ENCODE measurements at places on chromosomes 1 and 21.
A peak's percentile ranks its signal among the peaks of the same experiment; 100 is the strongest.

- DNase-seq = no peak
Observed at GRCh38 chr21:34132202-34132601, 58.8 kb downstream of the MRPS6 start.

- DNase-seq = no peak
Observed at GRCh38 chr21:26389971-26390641, 183.0 kb downstream of the CYYR1 start.

DNA sequence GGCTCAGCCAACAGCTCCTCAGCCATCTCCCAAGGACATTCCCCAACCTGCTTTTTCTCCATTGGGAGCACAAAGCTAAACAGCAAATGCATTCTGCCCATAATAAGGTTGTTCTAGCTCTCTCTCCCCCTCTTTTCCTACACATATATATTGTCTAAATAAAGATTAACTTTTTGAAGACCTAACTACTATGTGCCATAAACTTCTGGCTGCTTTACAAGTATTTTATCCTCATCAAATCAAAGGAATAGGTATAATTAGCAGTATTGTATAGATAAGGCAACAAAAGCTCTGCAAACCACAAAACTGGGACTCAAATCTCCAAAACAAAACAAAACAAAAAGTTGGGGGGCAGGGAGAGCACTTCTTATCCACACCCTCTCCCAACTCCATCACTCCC lies 43.4 kb downstream of the TGFBR3 start:
- DNase-seq = no peak

DNA sequence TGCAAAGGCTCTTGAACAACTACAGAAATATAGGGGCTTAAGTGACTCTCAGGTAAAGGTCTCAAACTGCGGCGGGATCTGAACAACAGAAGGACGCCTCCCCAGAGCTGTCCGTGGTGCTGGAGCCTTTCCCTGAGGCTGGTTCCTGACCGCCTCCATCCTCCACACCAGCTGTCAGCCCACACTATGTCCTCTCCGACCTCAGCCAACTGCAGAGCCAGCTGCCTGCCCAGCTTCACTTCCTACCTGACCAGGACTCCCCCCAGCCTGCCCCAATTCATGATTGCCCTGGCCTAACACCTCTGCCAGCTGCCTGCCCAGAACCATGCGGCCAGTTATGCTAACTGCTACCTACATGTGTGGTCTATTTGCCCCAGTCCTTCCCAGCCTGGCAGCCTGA lies 63.6 kb upstream of the ZC3H12A start:
- DNase-seq = no peak

DNA sequence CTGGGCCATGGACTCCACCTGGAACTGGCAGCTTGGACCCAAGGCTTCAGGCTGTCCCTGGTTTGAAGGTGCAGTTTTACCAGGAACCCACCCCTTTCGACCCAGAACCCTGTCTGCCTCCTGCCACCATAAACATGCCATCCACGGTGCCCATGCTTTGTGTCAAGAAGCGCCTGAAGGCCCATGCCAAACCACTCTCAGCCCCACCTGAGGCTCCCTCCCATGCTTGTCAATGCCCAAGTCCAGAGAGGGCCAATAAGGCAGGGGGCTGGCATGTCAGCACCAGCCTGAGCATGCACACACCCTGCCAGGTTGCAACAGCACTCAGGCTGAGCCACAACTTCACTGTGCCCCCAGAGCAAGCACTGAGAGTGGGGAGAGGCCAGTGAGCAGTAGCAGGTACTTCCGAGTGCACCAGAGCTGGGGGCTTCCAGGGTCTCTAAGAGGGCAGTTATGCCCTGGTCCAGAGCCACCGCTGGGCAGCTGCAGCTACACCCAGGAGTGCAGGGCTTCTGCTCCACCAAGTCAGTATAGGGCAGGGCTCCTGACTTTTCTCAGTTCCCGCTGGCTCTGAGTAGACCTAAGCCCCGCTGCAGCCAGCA lies 1256.0 kb downstream of the AMY1C start:
- no peak for DNase-seq

DNA sequence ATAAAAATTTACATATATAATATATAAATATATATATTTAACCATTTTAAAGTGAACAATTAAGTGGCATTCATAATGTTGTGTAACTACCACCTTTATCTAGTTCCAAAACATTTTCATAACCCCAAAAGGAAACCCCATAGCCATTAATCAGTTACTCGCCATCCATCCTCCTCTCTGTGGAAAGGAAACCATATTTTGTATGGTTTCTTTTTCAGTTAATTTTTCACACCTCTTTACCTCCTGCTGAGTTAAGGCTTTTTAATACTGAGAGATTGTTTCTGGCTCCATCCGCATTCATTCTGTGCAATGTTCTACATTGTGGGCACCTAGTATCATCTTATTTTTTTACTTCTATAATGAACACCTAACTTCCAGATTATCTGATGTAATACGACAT lies 512.1 kb downstream of the LMO4 start:
- no peak for DNase-seq

GRCh38 chr21:24881506-24881905 lies 725.8 kb downstream of the MRPL39 start:
- DNase-seq = no peak

DNA sequence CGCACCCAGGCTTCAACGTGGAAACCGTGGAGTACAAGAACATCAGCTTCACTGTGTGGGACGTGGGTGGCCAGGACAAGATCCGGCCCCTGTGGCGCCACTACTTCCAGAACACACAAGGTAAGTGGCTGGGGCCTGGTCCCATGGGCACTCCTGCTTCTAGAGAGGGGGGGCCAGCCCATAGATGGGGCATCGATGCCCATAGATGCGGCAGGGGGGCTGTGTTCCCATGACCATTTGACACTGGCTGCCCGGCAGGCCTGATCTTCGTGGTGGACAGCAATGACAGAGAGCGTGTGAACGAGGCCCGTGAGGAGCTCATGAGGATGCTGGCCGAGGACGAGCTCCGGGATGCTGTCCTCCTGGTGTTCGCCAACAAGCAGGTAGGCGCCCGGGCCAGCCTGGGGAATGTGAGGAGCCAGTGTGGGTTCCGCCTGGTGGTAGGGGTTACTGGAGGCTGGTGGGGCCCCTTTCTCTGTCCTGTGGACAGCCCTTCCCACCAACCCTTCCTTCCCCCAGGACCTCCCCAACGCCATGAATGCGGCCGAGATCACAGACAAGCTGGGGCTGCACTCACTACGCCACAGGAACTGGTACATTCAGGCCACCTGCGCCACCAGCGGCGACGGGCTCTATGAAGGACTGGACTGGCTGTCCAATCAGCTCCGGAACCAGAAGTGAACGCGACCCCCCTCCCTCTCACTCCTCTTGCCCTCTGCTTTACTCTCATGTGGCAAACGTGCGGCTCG lies 5.6 kb downstream of the C1orf35 start:
- no peak for DNase-seq

GRCh38 chr1:117710710-117711109 lies 104.9 kb downstream of the TENT5C start:
- no peak for DNase-seq

DNA sequence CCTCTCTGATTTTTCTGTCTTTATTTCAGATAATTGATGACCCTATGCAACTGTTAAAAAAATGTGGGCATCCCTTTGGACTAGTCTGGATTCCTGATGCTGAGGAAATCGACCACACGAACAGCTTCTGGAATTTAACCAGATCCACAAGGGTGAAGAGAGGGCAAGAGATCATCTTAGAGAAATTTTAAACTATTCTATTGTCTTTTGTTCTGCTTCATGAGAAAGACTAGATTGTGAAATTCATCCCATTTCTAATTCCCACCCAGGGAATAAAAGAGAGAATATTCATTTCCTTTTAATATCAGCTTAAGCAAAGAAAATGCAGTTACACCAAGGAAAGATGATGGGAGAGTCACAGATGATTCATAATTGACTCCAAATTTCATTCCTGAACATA lies 71.8 kb downstream of the DUSP10 start:
- no peak for DNase-seq

DNA sequence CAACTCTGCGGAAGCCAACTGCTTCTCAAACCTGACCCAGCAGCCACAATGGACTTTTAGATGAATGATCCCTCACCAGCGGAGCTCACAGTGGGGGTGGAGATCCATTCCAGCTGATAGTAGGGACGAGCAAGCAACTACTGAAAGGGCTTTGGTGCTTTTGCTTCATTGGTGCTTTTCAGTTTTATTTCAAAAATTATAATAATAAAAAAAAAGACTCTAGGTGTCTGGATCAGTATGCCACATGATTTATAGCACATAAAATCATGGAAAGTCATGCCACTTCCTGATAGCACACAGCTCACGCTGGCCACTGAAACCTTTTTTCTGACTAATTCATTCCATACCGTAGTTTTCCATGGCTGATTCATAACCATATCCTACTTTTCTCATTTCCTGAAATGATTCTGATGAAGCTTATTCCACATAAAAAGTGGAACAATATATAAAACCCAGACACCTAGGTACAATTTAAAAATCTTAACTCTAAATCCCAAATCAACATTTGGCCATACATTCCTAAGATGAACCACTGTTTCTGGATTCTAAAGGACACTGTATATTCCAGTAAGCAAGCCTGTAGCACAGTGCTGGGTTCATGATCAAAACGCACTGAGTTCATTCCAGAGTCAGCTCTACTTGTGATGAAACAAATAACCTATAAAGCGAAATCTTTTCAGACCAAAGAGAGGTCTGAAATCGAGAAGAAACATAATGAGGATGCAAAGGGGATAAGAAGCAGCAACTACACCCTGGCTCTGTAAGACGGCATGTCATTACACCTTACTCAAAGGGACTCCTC lies 41.3 kb upstream of the KCNE1 start:
- no peak for DNase-seq

GRCh38 chr1:94654459-94654858 lies 112.9 kb upstream of the F3 start:
- DNase-seq = no peak

DNA sequence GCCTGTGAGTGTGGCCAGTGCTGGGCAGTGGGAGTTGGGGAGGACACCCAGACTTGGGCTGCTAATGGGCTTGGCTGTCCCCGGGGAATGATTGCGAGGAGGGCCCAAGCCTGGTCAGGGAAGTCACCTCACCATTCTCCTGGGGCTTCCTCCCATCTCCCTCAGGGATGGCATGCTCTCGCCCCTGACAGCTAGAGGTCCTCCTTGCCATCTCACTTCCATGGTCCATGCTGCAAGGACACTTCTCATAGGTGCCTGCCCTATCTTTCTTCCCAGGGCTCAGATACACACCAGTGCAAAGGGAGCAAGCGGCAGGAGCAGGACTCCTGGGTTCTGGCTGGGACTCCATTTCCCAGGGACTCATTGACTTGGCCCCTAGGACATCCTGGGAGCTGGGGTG lies 4.1 kb downstream of the NTRK1 start:
- no peak for DNase-seq

GRCh38 chr1:22039594-22040285 lies 12.8 kb upstream of the CDC42 start:
- peak; percentile 37 for DNase-seq

DNA sequence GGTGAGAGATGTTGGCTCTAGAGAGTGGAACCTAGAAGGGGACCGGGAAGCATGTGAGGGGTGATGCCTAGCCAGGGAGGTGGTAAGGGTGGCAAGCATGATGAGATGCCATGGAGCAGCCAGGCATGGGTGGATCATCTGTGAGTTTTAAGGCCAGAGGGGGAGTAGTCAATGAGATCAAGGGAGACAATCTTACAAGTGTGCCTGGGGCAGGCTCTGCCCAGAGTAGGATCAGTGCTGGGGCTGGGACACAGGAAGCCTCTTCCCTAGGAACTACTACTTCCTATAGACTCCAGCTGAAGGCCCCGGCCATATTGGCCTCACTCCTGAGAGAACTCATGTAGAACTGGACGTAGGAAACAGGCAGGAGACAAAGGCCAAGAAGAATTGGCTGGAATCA lies 192.4 kb upstream of the CSF3R start:
- DNase-seq = no peak

DNA sequence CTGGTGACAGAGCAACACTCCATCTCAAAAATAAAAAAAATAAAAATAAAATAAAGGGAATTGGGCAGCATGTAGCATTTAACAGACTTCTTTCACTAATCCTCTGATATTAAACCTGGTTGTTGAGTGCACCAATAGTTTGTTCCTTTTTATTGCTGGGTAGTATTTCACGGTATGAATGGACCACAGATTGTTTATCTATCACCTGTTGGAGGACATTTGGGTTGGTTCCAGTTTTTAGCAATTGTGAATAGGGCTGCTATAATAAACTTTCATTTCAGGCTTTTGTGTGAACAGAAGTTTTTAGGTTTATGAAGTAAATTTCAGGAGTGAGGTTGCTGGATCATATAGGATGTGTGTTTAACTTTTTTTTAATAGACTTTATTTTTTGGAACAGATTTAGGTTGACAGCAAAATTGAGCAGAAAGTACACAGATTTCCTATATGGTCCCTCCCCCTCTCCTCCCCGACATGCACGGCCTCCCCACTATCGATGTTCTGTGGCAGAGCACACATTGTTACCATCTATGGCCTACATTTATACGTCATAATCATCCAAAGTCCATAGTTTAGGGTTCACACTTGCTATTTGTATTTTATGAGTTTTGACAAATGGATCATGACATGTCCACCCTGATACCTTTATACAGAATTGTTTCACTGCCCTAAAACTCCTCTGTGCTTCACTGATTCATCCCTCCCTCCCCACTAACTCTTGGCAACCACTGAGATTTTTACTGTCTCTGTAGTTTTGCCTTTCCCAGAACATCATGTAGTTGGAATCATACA lies 66.1 kb upstream of the TMPRSS2 start:
- DNase-seq = no peak

DNA sequence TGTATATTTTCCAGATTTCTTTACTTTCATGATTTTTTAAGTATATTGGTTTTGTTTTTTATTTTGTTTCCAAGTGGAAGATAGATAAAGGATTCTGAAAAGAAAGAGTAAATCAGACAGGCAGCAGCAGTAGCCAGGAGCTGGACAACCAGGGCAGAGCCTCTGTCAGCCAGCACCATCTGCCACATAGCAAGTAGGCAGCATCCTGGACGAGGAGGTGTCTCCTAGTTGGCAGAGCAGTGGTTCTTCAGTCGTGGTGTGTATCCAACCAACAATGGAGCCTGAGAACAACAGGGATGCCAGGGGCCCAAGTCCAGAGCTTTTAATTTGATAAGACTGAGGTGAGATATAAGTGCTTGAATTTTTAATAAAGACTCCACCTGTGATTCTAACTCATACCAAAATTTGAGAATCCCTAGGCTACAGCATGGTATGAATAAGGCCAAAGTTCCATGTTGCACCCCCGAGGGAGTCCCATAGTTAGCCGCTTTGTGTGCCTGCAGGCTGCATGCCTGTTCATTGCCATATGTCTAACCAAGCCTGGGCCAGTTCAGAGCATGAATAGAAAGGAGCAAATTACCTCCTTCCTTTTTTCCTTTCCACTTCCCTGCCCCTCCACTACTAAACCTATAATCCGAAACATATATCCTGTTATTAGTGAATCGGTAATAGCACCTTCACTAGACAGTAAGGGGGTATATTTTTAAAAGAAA lies 153.2 kb downstream of the NTNG1 start:
- no peak for DNase-seq

- DNase-seq = no peak
Observed at GRCh38 chr1:17485281-17485680, 45.8 kb upstream of the RCC2 start.
